ENCODE measurements at places on chromosomes 4 and X.

GRCh38 chrX:149157976-149158375 lies 347.1 kb downstream of the IDS start:
- DNase-seq: no peak
- no peaks in the 10 kb centered on the region for H3K4me1 ChIP-seq
- no peaks in the 10 kb centered on the region for H3K36me3 ChIP-seq
- no peak overlapping the region for H3K27ac ChIP-seq
- H3K4me3 ChIP-seq: no peak overlapping the region

DNA sequence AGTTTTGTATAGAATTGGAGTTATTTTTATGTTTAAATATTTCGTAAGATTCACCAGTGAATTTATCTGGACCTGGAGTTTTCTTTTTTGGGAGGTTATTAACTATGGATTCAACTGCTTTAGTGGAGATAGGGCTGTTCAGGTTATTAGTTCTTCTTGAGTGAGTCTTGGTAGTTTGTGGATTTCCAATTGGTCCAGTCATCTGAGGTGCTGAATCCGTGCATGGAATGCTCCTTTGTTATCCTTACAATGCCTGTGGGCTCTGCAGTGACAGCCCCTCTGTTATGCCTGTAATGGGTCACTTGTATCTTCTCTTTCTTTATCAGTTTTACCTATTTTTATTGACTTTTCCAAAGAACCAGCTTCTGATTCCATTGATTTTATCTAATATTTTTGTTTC lies 15.4 kb upstream of the NKX1-1 start:
- H3K36me3 ChIP-seq: no peaks in the 10 kb centered on the region
- no peak overlapping the region for H3K4me3 ChIP-seq
- no peak overlapping the region for H3K27ac ChIP-seq
- DNase-seq: no peak

GRCh38 chrX:65920620-65921019 lies 119.3 kb downstream of the VSIG4 start:
- H3K36me3 ChIP-seq: no peaks in the 10 kb centered on the region
- no peak overlapping the region for H3K4me3 ChIP-seq
- no peaks in the 10 kb centered on the region for H3K27me3 ChIP-seq
- no peak for DNase-seq
- no peak overlapping the region for H3K27ac ChIP-seq

DNA sequence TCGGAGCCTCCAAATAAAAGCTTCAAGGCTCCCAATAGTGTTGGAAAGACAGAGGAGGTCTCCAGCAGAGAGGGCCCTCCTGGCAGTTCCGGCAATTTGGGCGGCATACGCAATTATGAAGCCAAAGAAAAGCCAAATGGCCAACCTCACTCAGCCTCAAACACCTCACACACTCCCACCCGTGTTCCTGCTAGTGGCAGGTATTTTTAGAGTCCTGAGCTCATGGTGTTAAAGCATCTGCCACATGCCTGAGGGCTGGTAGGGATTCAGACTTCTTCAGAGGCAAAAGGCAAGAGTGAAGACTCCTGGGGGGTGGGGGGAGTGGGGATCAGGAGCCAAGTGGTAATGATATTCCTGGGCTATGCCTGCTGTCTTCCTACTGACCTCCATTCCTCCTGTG lies 7.4 kb downstream of the RAB33A start:
- H3K4me1 ChIP-seq: peaks cover 17% of the 10 kb centered on the region
- no peaks in the 10 kb centered on the region for H3K27me3 ChIP-seq
- peaks cover 3% of the 10 kb centered on the region for H3K36me3 ChIP-seq

- DNase-seq: no peak
- H3K27ac ChIP-seq: no peak overlapping the region
- no peaks in the 10 kb centered on the region for H3K36me3 ChIP-seq
- H3K27me3 ChIP-seq: peaks cover 2% of the 10 kb centered on the region
- H3K4me1 ChIP-seq: peaks cover 9% of the 10 kb centered on the region
- H3K4me3 ChIP-seq: no peak overlapping the region
These were observed 40.2 kb upstream of the NHSL2 start for GRCh38 chrX:71870208-71871098.

GRCh38 chr4:110654254-110654635 lies 31.4 kb upstream of the PITX2 start:
- H3K36me3 ChIP-seq: peaks cover 2% of the 10 kb centered on the region
- peak overlapping the region; percentile 89 for H3K27ac ChIP-seq
- no peak for DNase-seq
- no peaks in the 10 kb centered on the region for H3K27me3 ChIP-seq
- peaks cover 12% of the 10 kb centered on the region for H3K4me1 ChIP-seq

DNA sequence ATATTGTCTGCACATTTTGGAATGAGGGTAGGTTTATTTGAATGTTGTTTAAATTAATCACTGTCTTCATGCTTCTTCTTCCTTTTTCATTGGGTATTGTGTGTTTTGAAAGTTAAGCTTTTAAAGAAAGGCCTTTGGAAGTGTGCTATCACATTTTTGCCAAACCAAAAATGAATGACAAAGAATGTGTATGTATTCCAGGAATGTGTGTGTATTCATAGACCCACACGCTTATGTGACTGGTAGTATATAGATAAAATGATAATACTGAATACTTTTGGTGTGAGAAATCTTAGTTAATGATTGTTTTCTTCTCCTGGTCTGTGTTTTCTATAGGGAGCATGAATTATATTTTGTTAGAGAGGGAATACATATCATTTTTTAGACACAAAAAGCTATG lies 404.4 kb downstream of the TLL1 start:
- peaks cover 27% of the 10 kb centered on the region for H3K4me1 ChIP-seq
- no peak for DNase-seq
- no peaks in the 10 kb centered on the region for H3K27me3 ChIP-seq

GRCh38 chr4:111652236-111652635 lies 493.0 kb upstream of the FAM241A start:
- no peaks in the 10 kb centered on the region for H3K27me3 ChIP-seq
- no peak for DNase-seq
- no peaks in the 10 kb centered on the region for H3K36me3 ChIP-seq
- H3K27ac ChIP-seq: no peak overlapping the region

DNA sequence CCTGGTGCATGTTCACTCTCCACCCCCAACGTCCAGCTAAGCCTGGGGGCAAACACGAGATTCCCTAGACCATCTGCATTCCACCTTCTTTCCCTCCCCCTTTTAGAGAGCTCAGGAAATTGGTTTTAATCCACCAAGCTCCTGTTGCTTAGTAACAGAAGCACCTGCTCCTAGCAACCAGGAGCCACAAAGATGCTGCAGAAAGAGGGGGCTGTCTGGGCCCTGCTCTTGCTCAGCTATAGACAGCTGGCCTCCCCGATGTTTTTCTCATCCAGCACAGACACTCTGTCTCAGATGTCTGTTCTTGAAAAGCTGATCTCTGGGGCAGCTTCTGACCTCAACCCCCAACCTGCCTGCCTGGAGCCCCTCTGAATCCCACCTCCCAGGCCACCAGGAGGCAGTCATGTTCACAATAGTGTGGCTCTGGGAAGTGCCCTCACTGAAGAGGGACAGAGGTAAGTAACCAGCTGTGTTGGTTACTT lies 71.5 kb downstream of the SLC16A2 start:
- H3K4me1 ChIP-seq: no peaks in the 10 kb centered on the region
- no peak overlapping the region for H3K27ac ChIP-seq
- no peaks in the 10 kb centered on the region for H3K27me3 ChIP-seq
- no peak overlapping the region for H3K4me3 ChIP-seq

DNA sequence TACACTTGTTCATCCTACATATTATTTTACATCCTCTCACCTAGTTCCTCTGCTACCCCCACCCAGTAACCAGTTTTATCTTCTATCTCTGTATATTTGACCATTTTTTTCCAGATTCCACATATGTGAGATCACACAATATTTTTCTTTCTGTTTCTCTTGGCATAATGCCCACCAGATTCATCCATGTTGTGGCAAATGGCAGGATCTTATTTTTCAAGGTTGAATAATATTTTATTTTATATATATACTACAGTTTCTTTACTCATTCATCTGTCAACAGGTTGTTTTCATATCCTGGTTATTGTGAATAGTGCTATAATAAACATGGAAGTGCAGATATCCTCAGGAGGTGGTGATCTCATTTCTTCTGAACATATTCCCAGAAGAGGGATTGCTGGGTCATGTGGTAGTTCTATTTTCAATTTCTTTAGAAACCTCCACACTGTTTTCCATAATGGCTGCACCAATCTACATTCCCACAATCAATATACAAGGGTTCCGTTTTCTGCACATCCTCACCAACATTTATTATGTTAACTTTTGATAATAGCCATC lies 48.2 kb downstream of the THAP9 start:
- no peak overlapping the region for H3K4me3 ChIP-seq
- H3K27ac ChIP-seq: no peak overlapping the region
- no peaks in the 10 kb centered on the region for H3K27me3 ChIP-seq

Measured in mesothelial cell of epicardium (in vitro differentiated cells).